ENCODE measurements at places on chromosomes 2 and 18.

DNA sequence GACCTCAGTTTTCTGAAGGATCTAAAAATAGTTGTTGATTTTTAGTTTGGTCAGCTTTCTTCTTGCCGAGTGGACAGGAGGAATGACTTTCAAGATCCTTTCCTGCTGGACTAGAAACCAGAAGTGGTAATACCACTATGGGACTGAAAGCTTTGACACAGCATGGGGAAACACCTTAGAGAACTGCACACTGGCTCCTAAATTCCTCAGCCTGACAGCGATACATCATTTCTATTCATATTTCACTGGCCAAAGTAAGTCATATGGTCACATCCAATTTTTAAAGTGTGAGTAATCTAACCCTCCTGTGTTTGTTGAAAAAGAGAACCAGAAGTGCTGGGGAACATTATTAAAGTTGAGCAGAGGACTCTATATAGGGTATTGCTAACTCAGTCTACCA, 244.7 kb upstream of the MMADHC start:
- DNase-seq: no peak

GRCh38 chr2:178304333-178304732, 110.0 kb downstream of the OSBPL6 start:
- no peak for DNase-seq

- no peak for DNase-seq
Observed at GRCh38 chr18:5024741-5025140, 172.3 kb downstream of the AKAIN1 start.

DNA sequence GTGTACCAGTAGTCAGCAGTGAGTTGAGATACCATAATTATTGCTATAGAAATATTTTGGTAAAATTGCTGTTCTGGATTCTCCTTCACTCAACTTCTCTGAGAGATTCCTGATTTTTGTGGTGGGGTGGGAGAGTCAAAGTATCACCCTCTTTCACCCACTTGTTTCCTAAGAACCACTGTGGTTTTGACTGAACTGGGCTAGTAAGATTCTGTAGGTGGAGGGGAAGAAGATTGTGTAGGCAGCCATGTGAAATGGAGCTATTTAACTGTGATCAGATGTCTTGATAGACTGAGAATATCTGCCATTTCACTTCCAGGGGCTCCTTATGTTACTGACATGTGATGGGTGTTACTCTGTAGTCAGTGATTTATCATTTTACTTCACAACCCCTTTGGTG, 45.3 kb downstream of the BIRC6 start:
- DNase-seq: no peak

GRCh38 chr2:133605011-133605765, 36.9 kb upstream of the NCKAP5 start:
- DNase-seq: no peak

DNA sequence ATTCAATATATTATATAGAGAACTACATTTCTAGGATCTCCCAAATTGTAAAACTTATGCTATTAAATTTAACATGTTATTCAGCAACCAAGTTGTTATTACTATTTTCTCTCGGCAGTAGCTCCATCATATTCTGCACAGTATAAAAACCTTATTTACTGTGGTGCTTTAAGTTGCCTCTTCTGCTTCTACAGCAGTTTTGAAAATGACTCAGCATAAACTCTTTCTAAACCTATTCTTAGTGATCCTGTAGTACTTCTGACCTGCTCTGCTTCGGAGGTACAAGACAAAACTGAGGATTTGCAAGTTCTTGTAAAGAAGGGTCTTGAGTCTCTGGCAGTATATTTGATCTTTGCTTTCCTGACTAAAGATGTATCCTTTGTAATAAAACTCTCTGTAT, 567.2 kb downstream of the TMX3 start:
- no peak for DNase-seq

- DNase-seq: peak; percentile 79
Observed at GRCh38 chr2:8872821-8873432, 35.5 kb upstream of the KIDINS220 start.

- DNase-seq: no peak
Observed at GRCh38 chr2:152241948-152242729, 66.6 kb upstream of the STAM2 start.

GRCh38 chr2:48601349-48601748, 16.3 kb upstream of the GTF2A1L start:
- peak; percentile 50 for DNase-seq

DNA sequence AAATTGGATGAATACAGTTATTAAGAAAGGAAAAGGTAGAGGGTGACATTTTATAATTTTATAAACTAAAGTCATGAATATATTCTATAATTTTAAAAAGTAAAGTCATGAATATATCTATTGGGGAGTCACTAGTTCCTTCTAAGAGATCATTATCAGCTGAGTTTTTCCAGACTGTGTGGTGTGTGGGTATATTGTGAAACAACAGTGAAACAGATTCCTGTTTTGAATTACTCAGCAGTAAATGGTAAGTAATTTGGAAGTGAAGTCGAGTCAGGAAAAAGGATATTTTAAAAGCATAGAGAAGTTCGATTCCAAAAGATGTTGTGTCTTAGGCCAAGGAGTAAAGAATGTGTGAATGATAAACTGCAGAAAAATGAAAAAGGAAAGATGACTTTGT, 1018.2 kb upstream of the NXPH2 start:
- DNase-seq: no peak

DNA sequence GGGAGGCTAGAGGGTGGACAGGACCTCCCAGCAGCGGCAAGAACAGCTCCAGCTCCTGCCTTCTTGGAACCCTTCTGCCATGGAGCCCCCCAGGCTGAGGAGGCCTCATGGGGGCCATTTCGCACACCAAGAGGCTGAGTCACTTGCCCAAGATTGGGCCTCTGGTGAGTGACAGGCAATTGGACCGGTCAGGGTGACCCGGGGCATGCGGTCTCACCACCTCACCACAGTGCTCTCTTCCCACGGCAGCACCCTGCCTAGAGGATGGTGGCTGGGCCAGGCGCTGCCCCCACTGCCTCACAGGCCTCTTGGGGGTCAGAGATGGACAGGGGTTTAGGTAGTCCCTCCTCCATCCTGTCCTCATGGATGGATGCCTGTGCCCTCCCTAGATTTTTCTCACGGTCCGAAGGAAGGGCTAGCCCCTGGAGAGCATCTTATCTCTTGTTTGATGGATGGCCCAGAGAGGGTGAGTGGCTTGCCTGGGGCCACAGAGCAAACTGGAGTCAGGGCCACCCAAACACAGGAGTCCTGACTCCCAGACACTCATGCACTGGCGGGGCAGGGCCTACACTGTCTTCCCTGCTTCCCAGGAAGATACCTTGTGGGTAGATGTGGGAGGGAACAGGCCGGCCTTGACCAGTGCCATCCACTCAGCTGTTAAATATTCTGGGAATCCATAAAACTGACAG, 119.2 kb downstream of the INHBB start:
- DNase-seq: no peak

GRCh38 chr2:227117027-227117426, 47.0 kb downstream of the COL4A4 start:
- DNase-seq: no peak

DNA sequence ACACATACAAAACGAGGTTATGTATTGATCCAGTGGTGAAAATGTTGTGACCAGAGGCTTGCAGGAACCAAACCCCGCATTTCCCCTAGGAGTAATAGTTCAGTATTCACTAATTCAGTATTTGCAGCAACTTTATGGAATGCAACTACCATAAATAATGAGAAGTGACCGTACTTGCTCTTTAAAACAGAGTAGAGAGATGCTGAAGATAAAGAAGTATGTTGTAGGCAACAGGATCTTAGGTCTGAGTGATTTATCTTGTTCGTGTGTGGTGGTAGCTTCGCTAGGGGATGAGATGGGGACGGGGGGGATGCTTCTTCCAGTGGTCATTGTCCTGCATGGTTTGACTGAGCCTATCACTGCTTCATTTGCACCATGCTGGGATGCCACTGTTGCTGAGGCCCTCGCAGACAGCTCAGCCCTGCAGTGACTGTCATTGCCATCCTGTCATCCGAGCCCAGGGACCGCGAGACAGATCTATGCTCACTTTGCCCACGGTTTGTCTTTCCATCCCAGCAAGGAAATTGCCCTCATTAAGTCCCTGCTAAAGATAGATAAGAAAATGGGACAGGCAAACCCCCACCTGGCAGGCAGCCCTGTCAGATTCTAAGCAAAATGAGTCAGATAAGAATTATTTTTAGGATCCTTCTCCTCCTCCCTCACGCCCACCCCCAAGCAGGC, 181.3 kb downstream of the CTIF start:
- DNase-seq: no peak

GRCh38 chr2:201699416-201699815, 972 bp upstream of the MPP4 start:
- DNase-seq: peak; percentile 12

- no peak for DNase-seq
Observed at GRCh38 chr2:172345956-172346555, 81.3 kb upstream of the ITGA6 start.

DNA sequence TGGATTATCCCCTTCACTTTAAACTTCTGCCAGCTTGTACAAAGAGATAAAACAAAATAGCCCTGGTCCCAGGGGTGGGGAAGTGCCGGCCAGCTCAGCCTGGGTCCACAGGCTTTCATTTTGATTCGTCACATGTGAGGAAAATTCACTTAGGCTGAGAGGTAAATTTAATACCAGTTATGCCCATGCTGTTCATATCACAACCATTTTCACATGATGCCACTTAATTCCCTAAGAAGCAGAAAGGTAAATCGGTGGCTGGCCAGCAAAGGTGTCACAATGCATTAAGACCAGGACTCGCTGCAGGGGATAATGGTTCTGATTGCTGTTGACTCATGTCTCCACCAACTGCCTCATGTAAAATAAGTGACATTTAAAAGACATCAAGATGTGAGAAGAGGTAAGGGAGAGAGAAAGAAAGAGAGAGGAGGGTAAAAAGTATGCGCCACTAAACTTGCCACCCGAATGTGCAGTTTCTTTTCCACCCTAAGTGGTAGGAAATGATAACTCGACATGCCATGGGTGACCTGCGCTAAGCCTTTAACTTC, 261.0 kb upstream of the SIX3 start:
- DNase-seq: no peak
